Right kidney (tissue), 9 donors: ENCODE measurements at places on chromosomes 6 and 20.
A peak's percentile ranks its signal among the peaks of the same experiment; 100 is the strongest.

- peak; percentile 49 for DNase-seq
Observed at GRCh38 chr6:14129575-14129974, 12.0 kb downstream of the CD83 start.

- no peak for DNase-seq
Observed at GRCh38 chr6:122651604-122652003, 41.4 kb downstream of the PKIB start.

- no peak for DNase-seq
Observed at GRCh38 chr20:37956107-37956585, 53.2 kb downstream of the VSTM2L start.

GRCh38 chr6:159212028-159212427 is 42.8 kb downstream of the FNDC1 start:
- no peak for DNase-seq

GRCh38 chr6:110552901-110553641 is 76.7 kb upstream of the SLC22A16 start:
- no peak for DNase-seq

GRCh38 chr20:24738981-24739633 is 210.0 kb upstream of the CST7 start:
- no peak for DNase-seq

DNA sequence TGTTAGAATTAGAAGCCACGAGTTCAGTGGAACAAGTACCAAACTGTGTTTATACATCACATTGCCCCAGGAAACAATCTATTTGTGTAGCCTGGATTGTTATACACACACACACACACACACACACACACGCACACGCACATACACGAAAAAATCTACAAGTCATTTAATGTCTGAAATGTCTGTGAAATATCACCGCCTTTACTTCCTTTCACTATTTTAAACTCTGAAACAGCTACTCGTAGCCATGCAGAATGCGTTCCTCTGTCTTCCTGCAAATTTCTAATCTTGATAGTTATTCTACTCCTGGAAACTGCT is 84.4 kb upstream of the SCAF8 start:
- no peak for DNase-seq

GRCh38 chr20:13995841-13996240 is 525 bp downstream of the MACROD2 start:
- peak; percentile 74 for DNase-seq

- DNase-seq = peak; percentile 32
Observed at GRCh38 chr6:34447386-34447785, 18.5 kb upstream of the PACSIN1 start.

DNA sequence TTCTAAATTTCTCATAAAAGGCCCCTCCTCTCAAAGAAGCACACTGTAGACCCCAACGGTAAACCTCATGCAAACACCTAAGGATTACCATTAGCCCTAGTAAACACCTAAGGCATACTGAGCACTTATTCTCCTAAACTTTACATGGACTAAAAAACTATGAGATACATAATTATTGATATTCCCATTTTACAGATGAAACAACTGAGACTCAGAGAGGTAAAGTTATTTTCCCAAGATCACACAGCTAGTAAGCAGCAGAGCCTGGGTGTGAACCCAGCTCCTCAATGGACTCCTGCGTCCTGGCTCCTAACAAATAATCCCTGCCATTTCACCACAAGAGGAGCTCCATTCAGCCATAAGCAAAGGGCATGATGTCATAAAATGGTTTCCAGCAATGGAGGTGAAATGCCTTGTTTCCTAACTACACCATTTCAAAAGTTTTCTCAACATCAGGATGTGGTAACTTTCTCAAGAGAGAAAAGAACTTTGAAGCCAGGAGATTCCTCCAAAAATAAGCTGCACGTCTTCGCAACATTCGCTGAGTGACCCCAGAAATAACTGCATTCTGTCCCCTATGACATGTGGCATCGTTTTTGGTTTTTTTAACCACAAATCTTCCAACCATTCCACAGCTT is 4.1 kb downstream of the ATP9A start:
- DNase-seq = no peak

- DNase-seq = no peak
Observed at GRCh38 chr6:91366781-91367180, 779.9 kb upstream of the MAP3K7 start.

DNA sequence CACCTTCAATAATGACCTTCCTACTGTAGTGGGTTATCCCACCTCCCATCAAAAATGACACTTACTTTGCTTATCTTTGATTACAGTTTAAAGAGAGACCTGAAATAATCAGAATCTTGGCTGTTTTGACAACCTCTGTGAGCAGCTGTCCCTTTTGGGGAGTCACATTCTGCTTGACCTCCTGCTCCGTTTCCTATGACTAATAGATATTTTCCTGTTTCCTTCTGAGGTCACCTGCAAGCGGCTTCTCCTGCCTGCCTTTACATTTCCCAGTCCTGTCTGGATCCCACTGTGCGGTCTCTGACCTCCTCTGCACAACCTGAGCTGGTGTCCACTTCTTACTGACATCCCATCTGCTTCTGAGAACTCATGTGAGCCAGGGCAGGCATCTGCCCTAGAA is 54.2 kb downstream of the TRAM2 start:
- DNase-seq = no peak

DNA sequence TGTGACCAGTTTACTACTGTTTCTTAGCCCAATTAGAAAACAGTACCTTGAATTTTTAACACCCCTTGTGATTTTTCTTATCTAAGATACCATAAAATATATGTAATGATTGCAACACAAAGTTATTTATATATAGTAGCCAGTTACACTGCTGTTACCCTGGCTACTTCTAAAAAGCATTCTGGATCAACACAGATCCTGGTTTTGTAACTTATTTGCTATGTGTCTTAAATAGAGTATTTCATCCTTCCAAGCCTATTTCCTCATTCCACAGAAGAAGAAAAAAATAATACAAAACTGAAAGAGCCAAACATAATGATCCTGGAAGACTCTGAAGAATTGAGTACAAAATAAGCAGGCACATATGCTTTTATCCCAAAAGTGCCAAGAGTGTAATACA is 19.0 kb upstream of the GSTA4 start:
- no peak for DNase-seq

DNA sequence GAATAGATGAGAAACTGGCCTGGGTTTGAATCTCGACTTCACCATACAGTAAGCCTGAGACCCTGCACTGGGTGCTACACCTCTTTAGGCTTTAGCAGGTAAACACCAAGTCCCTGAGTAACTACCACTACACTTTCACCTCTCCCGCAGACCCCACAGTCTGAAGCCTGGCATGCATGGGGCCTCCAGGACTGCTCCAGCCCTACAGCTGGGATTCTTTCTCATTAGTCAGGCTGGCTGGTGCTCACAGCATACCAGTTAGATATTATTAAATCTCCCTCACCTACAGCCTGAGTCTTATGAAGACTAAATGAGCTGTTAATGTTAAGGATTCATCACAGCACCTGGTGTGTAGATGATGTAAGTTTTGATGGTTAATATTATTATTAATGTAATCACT is 388.7 kb downstream of the ARHGAP18 start:
- DNase-seq = no peak

GRCh38 chr6:19714434-19715166 is 122.6 kb upstream of the ID4 start:
- no peak for DNase-seq

DNA sequence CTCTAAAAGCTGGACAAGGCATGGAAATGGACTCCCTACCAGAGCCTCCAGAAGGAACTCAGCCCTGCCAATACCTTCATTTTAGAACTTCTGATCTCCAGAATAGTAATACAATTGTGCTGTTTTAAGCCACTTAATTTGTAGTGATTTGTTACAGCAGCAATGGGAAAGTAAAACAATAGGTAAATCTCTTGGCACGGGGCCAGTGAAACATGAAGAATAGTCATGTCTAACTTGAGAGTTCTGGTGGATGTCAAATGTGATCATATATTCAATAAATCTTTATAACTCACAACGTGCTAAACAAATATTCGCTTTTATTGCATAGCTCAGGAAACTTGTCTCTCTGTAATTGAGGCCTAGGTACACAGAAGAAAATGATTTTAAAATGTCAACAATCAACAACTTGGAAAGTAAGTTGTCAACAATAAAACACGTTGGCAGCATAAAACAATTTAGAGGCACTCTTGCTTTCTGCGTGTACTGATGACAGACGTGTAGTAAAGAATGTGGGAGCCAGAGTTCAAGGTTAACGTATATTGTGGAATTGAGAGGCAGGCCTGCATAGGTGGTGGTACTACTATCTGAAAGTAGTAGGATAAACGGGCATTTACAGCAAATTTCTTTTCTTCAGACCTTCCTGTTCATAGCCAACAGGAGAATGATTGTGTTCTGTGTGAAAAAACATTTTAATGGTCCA is 140.5 kb upstream of the OPRM1 start:
- DNase-seq = no peak

GRCh38 chr20:17572034-17572638 is 2.3 kb downstream of the DSTN start:
- no peak for DNase-seq

- no peak for DNase-seq
Observed at GRCh38 chr6:89596484-89596883, 42.1 kb downstream of the LYRM2 start.

DNA sequence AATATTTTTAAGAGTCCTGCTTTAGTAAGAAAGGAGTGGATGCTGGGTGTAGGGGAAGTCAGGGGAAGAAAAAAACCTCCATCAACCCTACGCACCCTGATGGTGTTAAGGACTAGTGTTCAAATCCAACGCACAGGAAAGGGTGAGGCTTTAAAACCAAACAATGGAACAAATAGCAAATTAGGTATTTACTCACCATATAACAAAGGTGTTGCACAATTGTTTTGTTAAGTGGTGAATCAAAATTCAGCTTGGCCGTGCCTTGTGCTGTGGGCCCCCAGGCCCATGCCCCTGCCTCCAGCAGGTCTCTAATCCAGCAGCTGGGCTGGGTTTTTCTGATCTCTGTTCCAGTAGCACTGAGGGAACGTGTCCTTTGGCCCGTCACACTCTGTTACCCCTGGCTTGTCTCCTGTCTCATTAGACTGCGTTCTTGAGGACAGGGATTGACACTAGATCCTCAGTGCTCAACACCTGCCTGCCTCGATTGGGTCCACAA is 11.8 kb downstream of the FAM83D start:
- no peak for DNase-seq

- no peak for DNase-seq
Observed at GRCh38 chr20:38173237-38174156, 8.4 kb upstream of the TGM2 start.

DNA sequence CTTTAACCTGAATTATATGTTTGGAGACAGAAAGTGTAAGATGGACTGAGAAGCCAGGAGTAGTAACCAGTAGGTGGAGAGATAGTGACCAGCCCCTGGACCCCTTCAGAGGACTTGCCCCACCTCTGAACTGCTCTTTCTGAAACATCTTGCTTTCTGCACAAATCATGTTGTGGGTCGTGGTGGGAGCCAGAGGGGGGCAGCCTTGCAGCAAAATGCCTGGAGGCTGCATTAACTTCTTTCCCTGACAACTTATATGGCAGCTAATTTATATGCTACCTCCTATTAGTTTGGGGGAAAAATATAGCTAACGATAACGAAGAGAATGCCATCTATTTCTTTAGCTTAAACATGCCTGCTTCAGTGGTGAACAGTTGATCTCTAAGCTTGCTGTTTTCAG is 859.8 kb downstream of the MAFB start:
- DNase-seq = no peak

DNA sequence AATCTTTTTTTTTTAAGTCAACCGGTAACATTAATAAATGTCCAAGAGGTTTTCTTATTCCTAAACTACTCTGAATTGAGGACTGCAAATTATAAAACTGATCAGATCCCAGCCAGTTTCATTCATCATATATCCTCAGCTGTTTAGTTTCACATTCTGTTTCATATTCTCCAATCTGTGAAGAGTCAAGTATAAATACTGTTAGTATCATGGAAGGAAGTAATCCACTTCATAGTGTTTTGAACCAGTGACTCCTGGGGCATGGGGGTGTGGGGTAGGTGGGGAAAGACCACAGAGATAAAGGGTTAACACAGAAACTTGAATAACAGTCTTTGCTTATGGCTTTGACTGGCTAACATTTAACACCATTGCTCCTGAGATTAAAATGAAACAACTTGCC is 69.9 kb downstream of the FYN start:
- no peak for DNase-seq

DNA sequence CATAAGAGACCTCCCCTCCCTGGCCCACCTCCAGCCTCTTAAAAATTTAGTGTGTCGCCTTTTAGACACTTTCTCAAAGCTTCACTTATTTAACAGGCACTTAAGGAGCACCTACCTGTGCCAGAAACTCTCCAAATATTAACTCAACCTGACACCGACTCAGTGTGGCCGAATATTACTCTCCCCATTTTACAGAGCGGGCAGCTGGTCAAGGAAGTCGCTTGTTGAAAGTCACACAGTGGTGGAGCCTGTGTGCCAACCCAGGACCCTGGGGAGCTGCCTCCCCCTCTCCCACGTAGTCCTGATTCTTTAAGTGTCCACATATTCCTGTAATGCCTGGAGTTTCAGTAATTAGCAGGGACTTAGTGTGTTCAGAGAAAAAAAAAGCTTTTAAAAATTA is 1.0 kb upstream of the PMEPA1 start:
- no peak for DNase-seq

GRCh38 chr6:47247227-47247797 is 62.4 kb downstream of the TNFRSF21 start:
- DNase-seq = no peak

GRCh38 chr6:84197708-84198107 is 29.7 kb downstream of the CEP162 start:
- DNase-seq = no peak
